Left lung (tissue), 14 donors: ENCODE measurements at places on chromosomes 6 and 20. TPM values are rescaled to one million over a fixed set of nuclear protein-coding genes. Genes with fewer than 3 reads are reported as not detected.
A peak's percentile ranks its signal among the peaks of the same experiment; 100 is the strongest.

DNA sequence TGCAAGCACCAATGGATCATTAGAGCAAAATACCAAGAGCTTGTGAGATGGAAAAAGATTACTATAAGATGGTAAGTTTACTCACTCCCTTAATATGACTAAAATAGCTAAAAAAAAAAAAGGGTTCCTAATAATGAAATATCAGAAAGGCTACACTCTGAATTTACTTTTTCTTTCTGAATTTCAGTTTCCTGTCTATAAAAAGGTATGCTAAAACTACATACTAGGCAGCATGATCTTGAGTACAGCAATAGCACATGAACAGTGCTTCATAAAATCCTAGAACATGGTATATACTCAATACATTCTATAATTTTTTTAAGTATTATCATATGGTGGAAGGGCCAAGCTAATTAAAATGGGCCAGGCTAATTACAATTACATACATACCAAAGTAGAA, 24.0 kb upstream of the FAM135A start:
- H3K36me3 ChIP-seq: no peaks in the 10 kb centered on the region
- no peak overlapping the region for H3K27ac ChIP-seq
- no peak overlapping the region for H3K4me3 ChIP-seq
- no peaks in the 10 kb centered on the region for H3K4me1 ChIP-seq
- DNase-seq: no peak

GRCh38 chr6:90989763-90990162, 402.9 kb upstream of the MAP3K7 start:
- H3K36me3 ChIP-seq: no peaks in the 10 kb centered on the region
- H3K27ac ChIP-seq: no peak overlapping the region
- no peak overlapping the region for H3K4me3 ChIP-seq
- no peaks in the 10 kb centered on the region for H3K27me3 ChIP-seq

- H3K4me1 ChIP-seq: peaks cover under 1% of the 10 kb centered on the region
- no peaks in the 10 kb centered on the region for H3K27me3 ChIP-seq
- no peak for DNase-seq
- no peak overlapping the region for H3K4me3 ChIP-seq
These were observed 144.0 kb downstream of the LRRC1 start for GRCh38 chr6:53938810-53939209.

DNA sequence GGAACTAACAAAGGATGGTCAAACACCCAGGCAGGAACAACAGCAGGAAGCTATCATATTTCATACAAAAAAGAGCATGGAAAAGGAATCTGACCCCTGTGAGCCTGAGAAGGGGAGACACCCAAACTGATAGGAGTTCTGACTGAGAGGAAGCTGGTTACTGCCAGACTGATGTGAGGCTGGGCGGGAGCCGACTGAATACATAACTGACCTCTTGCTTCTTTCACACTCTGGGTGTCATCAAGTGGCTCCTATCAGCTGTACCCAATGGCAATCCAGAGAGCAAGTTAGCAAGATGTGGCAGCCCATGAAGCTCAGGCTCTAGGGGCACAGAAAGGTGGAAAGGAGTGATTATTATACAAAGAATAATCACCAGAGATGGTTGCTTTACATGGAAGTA, 795.1 kb upstream of the HS3ST5 start:
- H3K27me3 ChIP-seq: no peaks in the 10 kb centered on the region
- no peaks in the 10 kb centered on the region for H3K4me1 ChIP-seq
- no peak overlapping the region for H3K27ac ChIP-seq

DNA sequence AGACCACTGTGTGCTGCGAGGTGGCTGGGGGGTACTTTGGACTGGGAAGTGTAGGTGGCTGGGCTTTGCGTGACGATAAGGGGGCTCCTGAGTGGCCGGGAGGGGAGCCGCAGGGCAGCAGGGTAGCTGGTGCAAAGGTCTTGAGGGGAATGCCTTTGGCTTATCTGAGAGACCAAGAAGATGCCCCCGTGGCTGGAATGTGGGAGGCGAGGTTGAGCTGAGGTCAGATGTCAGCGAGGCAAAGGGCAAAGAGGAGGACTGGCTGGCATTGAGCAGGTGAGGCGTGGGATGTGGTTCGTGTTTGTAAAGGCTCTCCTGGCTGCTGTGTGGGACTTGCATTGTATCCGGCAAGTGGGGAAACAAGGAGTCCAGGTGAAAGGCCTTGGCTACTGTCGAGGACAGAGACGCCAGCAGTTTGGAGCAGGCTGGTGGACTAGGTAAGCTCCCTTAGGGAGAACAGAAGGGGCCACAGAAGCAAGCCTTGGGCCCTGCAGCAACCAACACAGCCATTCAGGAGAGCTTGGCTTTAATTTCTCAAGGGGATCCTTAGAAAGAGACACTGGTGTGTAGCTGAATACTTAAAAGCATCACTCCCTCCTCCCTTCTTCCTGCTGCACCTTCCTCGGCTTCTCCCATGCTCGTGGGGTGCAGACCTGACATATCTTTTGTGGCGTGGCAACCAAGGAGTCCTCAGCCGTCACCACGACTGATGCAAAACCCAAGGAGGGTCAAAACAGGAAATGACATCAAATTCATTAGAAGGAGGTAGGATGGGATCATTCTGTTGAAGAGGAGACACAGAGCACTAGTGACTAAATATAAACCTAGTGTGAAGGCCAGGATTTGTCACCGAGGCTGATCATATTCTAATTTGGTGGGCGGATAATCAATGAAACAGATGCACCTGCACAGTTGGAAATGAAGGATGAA, 53.5 kb upstream of the ERVFRD-1 start:
- no peaks in the 10 kb centered on the region for H3K4me1 ChIP-seq
- H3K4me3 ChIP-seq: no peak overlapping the region
- no peak overlapping the region for H3K27ac ChIP-seq

DNA sequence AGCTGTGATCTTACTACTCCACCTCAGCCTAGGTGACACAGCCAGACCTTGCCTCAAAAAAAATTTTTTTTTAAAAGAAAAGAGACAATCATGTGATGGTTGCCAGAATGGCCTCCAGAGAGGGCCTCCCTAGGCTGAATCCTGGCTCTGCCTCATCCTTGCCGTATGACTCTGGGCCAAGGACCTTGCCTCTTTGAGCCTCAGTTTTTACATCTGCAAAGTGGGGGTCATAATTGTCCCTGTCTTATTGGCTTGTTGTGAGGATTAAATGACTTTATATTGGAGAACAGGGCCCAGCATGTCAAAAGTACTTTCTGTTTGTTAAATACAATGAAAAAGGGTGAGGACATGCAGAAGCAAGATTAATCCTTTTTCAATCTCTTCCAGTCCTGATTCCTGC, 14.4 kb downstream of the SRXN1 start:
- H3K36me3 ChIP-seq: no peaks in the 10 kb centered on the region
- peaks cover 19% of the 10 kb centered on the region for H3K27me3 ChIP-seq
- no peak overlapping the region for H3K27ac ChIP-seq
- no peak for DNase-seq

DNA sequence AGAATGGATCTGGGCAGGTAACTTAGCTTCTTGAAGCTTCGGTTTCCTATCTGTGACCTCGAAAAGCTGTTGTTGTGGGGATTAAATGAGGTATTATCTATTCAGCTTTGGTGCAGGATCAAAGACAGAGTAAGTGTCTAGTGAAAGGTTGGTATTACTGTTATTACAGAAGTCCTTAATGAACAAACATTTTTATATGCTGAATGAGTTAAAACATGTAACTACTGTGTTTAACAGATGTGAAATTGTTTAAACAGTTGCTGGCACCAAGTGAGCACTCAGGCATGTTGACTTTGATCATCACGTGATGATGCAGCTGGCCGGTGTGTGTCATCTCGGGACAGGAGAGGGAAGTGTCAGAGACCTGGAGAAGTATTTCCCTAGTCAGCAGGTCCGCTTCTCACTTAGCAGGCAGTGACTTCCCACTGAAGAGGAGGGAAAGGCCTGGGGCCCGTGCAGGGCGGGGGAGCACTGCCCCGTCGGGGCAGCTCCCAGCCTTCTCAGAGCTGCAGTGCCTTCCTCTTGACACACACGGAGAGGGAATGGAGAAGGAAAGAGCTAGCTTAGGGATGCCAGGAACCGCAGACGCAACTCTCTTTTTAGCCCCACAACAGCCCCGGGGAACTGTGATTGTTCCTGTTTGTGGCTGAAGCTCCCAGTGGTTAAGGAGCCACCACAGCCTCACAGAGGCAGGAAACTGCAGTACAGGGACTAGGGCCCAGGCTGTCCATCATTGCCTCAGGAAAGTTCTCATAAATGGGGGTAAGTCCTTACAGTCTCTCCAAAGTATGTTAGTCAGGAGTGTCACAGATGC, 18.0 kb downstream of the TUBB2A start:
- H3K27me3 ChIP-seq: no peaks in the 10 kb centered on the region
- H3K27ac ChIP-seq: peak overlapping the region; percentile 17
- no peak for DNase-seq
- H3K36me3 ChIP-seq: no peaks in the 10 kb centered on the region
- H3K4me3 ChIP-seq: no peak overlapping the region
- peaks cover 20% of the 10 kb centered on the region for H3K4me1 ChIP-seq

GRCh38 chr6:119109654-119110325, 31.3 kb upstream of the FAM184A start:
- no peak overlapping the region for H3K4me3 ChIP-seq
- H3K27me3 ChIP-seq: no peaks in the 10 kb centered on the region
- DNase-seq: no peak
- H3K4me1 ChIP-seq: no peaks in the 10 kb centered on the region

DNA sequence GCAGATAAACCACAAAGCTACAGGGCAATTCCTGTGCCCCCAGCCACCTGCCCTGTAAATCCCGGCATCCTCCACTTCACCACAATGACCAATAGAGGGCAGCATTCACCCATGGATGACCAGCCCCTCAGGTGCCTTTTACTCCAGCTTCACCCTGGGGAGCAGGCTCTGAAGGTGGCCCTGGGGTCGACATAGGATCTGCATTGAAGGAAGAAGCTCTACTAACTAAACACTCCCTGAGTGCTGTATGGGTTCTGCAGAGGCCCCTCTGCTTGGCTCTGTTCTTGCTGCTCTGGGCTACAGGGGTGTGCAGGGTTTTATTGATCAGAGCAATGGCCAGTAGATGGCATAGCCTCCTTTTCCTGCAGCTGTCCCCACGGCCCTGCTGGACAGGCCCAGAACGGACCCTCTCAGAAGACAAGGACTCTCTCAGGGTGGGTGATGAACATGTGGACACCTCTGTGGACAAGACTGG, 20.3 kb downstream of the CST4 start:
- no peaks in the 10 kb centered on the region for H3K27me3 ChIP-seq
- no peaks in the 10 kb centered on the region for H3K36me3 ChIP-seq
- H3K27ac ChIP-seq: no peak overlapping the region
- H3K4me3 ChIP-seq: no peak overlapping the region
- peak; percentile 42 for DNase-seq
- no peaks in the 10 kb centered on the region for H3K4me1 ChIP-seq

DNA sequence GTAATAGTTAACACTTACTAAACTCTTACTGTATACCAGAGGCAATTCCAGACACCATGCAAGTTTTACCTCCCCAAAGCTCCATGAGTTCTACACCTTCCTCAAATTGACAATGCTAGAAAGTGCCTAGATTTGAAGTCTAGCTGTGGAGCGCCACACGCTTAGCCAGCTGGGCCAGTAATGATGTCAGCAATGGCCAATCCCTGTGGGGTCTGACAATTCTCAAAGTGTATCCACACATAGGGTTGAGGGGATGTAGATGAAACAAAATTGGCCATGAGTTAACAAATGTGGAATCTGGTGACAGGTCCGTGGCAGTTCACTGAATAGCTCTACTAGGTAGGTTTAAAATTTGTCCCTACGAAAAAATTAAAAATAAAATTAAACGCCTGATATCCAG, 1.3 kb downstream of the ZNF343 start:
- no peaks in the 10 kb centered on the region for H3K36me3 ChIP-seq
- H3K27me3 ChIP-seq: no peaks in the 10 kb centered on the region
- H3K4me1 ChIP-seq: peaks cover 7% of the 10 kb centered on the region
- H3K27ac ChIP-seq: no peak overlapping the region
- peak overlapping the region; percentile 92 for H3K4me3 ChIP-seq

- H3K4me3 ChIP-seq: no peak overlapping the region
- no peaks in the 10 kb centered on the region for H3K4me1 ChIP-seq
- peaks cover 10% of the 10 kb centered on the region for H3K27me3 ChIP-seq
- H3K36me3 ChIP-seq: no peaks in the 10 kb centered on the region
- H3K27ac ChIP-seq: peak overlapping the region; percentile 67
- DNase-seq: no peak
These were observed 49.3 kb downstream of the PRR18 start for GRCh38 chr6:166258854-166259276.

GRCh38 chr6:125927761-125928160, 28.8 kb upstream of the HINT3 start:
- DNase-seq: no peak
- H3K4me3 ChIP-seq: no peak overlapping the region
- H3K4me1 ChIP-seq: peaks cover 5% of the 10 kb centered on the region
- peaks cover 80% of the 10 kb centered on the region for H3K36me3 ChIP-seq

DNA sequence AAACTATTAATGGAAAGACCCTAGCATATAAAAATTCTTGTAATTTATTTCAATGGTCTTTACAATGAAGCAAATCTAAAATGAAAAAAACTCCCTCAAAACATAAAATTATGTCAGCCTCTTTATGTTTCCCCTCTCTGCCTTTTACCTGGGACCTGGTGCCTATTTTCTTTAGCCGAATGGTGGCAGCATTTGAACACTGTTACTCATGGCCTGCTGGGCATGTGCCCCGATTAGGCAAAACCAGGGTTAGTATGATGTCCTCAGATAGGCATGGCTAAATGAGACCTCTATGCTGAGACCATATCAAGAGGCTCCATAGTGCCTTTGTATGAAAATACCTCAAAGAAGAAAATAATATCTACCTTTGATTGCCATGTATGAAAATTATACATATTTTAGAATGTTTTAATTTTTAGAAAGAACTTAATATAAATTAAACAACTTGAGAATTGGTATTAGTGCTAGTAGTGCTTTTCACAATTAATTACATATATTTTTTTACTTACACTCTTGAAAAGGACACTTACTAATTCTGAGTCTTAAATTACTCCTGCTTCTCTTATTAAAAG, 22.5 kb upstream of the C6orf58 start:
- no peaks in the 10 kb centered on the region for H3K4me1 ChIP-seq
- H3K27ac ChIP-seq: no peak overlapping the region
- no peaks in the 10 kb centered on the region for H3K27me3 ChIP-seq
- no peak overlapping the region for H3K4me3 ChIP-seq

DNA sequence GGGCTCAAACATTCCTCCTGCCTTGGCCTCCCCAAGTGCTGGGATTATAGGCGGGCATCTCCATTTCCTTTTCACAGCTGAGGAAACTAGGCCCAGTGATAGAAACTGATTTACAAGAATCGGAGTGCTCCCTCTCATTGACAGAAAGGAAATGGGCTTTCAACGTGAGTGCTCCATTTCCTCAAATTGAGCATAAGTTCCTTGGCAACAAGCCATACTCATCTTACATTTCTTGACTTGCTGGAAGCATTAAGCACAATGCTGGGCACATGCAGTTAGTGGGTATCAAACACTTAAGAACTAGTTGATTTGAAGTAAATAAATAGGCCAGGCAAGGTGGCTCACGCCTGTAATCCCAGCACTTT, 54.7 kb downstream of the FGD2 start:
- no peaks in the 10 kb centered on the region for H3K36me3 ChIP-seq
- H3K4me1 ChIP-seq: peaks cover 14% of the 10 kb centered on the region
- no peak overlapping the region for H3K4me3 ChIP-seq
- H3K27me3 ChIP-seq: no peaks in the 10 kb centered on the region
- DNase-seq: no peak

GRCh38 chr6:159594106-159594749, 98.8 kb downstream of the SOD2 start:
- no peaks in the 10 kb centered on the region for H3K36me3 ChIP-seq
- H3K4me3 ChIP-seq: no peak overlapping the region
- no peaks in the 10 kb centered on the region for H3K27me3 ChIP-seq
- H3K4me1 ChIP-seq: no peaks in the 10 kb centered on the region
- H3K27ac ChIP-seq: no peak overlapping the region

- no peaks in the 10 kb centered on the region for H3K27me3 ChIP-seq
- no peaks in the 10 kb centered on the region for H3K36me3 ChIP-seq
- no peak overlapping the region for H3K4me3 ChIP-seq
- no peak overlapping the region for H3K27ac ChIP-seq
These were observed 541.0 kb upstream of the SPTLC3 start for GRCh38 chr20:12467758-12468157.

The MEA1 gene
- total RNA-seq: 42.7 TPM

The CST3 gene
- total RNA-seq: 714 TPM

The NKX2-4 gene
- not detected for total RNA-seq
